ENCODE measurements at places on chromosomes 4 and X.

- no peak for DNase-seq
These were observed 772 bp upstream of the FBXW7 start for GRCh38 chr4:152536545-152537182.

DNA sequence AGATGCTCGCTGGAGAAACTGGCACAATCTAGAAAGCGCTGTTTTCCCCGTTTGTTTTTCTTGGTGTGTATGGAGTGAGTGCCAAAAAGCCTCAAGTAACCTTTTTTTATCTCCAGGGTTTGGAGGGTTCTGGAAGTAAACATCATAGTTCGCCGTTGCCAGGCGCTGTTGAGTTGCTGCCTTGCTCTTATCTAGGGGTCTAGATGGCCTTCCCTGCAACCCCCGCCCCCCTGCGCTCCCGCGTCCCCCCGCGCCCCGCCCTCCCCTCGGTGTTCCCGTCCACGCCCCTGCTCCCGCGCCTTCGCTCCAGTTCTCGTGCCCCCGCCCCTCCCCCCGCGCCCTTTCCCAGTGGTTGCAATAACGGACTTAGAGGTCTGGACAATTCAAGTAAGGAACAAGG lies 555 bp upstream of the GCNA start:
- no peak for DNase-seq

GRCh38 chrX:28835991-28836390 lies 248.7 kb downstream of the IL1RAPL1 start:
- no peak for DNase-seq

GRCh38 chr4:8639021-8639420 lies 46.5 kb downstream of the CPZ start:
- no peak for DNase-seq

DNA sequence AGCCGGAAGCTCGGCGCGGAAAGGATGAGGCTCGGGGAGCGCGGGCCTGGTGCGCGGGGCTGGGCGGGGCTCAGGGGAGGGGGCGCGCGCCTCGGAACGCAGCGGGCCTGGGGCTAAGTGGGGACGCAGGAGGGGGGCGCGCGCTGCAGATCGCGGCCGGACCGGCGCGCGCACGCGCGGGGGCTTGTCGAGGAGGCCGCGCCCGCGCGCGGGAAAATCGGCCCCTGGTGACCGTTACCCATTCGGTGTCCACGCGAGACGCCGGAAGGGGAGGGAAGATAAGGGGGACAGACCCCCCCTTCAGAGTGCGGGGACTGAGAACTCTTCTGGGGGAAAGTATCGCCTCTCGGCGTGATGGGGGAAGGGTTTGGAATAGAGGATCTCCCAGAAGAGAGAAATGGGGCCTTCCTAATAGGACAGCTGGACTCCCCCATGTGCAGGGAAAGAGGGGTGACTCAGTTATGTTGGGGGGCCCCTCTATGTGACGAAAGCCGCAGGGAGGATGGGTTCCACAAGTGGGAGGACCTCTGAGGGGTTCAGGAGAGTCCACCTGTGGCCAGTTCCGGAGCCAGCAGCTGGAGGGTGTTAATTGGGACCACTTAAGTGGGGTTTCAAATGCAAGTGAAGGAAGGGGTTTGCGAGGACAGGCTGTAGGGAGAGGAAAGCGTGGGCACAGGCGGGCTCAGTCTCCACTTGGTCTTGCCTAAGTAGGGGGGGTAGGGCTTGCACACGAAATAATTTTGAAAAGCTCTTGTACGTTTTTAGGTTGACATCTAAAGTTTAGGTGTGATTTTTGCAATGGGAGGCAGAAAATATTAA lies 584 bp downstream of the SUV39H1 start:
- no peak for DNase-seq

DNA sequence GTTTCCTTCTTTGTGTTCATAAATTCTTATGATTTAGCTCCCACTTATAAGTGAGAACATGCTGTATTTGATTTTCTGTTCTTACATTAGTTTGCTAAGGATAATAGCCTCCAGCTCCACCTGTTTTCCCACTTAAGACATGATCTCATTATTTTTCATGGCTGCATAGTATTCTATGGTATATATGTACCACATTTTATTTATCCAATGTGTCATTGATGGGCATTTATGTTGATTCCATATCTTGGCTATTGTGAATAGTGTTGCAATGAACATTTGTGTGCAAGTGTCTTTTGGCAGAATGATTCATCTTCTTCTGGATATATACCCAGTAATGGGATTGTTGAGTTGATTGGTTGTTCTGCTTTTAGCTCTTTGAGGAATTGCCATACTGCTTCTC lies 1234.8 kb downstream of the ADGRL3 start:
- DNase-seq, result no peak

DNA sequence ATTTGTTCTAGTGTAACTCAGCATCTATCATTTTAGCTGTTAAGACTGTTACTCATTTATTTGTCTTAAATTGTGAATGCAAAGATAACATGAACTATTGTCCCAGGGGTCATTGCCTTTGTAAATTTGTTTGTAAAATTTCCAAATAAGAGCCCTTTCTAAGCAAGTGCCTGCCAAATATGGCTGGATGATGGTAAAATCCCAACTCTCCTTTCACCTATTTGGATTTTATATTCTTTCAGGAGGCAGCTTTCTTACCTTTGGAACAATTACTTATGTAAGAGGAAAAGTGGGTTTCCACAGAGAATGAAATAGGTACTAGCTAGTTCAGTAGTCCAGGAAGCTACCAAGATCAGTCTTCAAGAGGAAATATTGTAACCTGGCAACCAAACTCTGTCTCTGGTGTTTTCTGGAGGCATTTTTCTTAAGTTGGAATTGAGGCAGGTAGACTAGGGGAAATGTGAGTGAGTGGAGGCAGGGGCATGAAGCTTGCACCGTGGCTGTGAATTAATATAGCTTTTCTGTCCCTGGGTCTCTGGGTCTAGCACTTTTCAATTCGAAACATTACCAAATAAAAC lies 363.0 kb upstream of the ZCCHC13 start:
- no peak for DNase-seq

GRCh38 chr4:15893962-15894361 lies 44.6 kb downstream of the FGFBP1 start:
- DNase-seq, result no peak

DNA sequence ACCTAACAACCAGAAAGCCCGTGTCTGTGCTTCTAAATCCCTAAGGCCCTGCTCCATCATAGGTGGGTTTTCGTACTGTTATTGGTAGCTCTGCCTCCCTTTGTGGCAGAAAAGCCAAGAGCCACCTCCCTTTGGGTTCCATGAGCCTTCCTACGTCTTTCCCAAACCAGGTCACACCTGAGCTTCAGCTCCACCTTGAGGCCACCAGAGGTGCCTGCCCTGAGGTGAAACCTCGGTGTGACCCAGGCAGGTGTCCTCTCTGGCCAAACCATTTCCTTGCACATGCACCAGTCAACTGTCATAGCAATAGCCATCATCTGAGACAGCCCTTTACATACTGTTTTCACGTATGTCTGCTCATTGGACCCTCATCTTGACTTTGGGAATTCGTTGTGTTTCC lies 188.0 kb upstream of the RBPJ start:
- no peak for DNase-seq

DNA sequence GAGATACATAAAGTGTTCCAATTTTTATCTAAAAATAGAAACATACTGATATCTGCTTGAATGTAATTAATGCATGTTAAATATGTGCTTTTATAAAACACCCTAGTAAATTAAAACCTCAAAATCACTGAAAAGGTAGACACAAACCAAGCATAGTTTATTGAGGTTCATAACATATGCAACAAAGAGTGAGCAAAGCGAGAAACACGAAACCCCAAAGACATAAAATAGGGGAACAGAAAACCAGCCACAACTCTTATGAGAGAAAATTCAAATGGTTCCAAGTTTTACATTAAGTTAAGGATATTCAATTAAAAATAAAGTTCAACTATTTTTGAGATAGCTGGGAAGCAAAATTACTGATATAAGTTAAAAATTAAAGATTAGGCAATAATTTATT lies 336.4 kb upstream of the AGA start:
- DNase-seq, result no peak

GRCh38 chr4:38565271-38566199 lies 98.5 kb upstream of the KLF3 start:
- no peak for DNase-seq

DNA sequence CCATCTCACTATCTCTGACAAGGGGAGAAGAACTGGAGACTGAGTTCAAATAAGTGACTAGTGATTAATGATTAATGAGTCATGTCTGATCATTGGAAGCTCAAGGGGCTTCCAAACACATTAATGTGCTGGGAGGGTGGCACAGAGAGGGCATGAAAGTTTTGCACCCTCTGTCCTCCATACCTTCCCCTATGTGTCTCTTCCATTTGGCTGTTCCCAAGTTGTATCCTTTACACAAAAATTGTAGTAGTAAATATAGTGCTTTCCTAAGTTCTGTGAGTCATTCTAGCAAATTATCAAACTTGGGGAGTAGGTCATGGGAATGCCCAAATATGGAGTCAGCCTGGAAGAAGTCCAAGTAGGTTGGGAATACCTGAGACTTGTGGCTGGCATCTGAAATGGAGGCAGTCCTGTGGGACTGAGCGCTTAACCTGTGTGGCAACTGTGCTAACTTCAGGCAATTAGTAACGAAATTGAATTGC lies 4.1 kb upstream of the FAM200B start:
- DNase-seq, result no peak
